ENCODE measurements at places on chromosomes 6 and 20.
A peak's percentile ranks its signal among the peaks of the same experiment; 100 is the strongest.

GRCh38 chr20:43543138-43543537 lies 15.7 kb upstream of the SGK2 start:
- H3K36me3 ChIP-seq: peaks cover 63% of the 10 kb centered on the region
- no peak overlapping the region for H3K27ac ChIP-seq
- no peaks in the 10 kb centered on the region for H3K4me1 ChIP-seq
- H3K27me3 ChIP-seq: no peaks in the 10 kb centered on the region

DNA sequence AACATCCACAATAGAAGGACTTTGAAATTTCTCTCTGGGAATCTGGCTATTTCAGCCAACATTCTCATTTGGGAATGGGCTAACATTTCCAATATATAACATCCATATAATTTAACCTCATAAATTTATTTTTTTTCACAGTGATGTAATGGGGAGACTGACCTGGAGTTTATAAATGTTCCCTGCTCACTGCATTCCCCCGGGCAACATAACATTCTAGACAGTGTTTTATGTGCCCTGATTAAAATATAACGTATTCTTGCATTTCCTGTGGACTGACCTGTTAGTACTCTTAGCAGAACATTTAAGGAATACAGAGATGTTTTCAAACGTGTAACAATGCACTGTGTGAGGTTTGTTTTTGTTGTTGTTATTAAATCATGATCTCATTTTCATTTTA lies 20.9 kb downstream of the TSHZ2 start:
- no peaks in the 10 kb centered on the region for H3K27me3 ChIP-seq
- no peaks in the 10 kb centered on the region for H3K36me3 ChIP-seq
- no peaks in the 10 kb centered on the region for H3K4me1 ChIP-seq
- no peak overlapping the region for H3K27ac ChIP-seq

DNA sequence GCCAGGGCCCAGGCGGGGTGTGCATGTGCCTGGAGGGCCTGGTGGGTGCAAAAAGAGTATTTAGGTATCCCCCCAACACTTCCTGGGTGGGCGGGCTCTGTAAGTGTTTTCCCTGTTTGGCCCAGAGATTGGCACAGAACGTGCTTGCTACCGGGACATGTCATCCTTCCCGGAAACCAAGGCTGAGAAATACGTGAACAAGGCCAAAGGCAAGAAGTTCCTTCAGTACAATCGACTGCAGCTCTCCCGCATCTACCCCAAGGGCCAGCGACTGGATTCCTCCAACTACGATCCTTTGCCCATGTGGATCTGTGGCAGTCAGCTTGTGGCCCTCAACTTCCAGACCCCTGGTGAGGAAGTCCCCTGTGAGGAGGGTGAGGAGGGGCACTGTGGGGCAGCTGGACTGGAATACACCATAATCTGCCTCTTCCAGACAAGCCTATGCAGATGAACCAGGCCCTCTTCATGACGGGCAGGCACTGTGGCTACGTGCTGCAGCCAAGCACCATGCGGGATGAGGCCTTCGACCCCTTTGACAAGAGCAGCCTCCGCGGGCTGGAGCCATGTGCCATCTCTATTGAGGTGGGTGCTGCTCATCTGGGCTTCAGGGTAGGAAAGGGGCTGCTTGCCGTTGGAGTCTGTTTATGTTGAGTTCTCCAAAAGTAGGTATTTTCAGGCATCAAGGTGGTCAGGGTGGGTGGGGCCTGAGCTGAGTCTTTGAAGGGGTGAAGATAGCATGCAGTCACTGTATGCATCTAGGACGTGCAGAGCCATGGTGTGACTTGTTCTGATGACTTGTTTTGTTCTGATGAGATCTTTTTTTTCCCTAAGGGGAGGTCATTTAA lies 35.2 kb downstream of the PLCG1 start:
- peak overlapping the region; percentile 65 for H3K27ac ChIP-seq
- H3K36me3 ChIP-seq: peaks cover 79% of the 10 kb centered on the region
- no peak overlapping the region for H3K4me3 ChIP-seq
- no peaks in the 10 kb centered on the region for H3K27me3 ChIP-seq

DNA sequence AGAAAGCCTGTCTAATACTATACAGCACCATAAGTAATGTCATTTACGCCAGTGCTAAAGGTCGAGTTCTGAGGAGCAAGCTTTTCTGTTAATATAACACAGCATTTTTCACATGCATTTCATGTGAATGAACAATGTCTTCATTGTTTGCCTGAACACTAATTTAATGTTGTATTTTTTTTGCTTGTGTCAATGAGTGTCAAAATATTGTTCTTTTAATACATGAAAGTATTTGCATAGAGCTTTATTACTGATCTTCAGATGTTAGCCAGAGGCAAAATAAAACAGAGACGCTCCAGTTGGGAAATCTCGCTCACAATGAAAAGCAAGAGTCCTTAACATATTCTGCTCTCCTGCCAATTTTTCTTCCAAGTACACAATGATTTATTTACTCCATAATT lies 151.8 kb downstream of the FOXC1 start:
- H3K27me3 ChIP-seq: no peaks in the 10 kb centered on the region
- no peak overlapping the region for H3K27ac ChIP-seq
- no peak overlapping the region for H3K4me3 ChIP-seq
- no peak for DNase-seq
- no peaks in the 10 kb centered on the region for H3K4me1 ChIP-seq

GRCh38 chr6:154752022-154752421 lies 18.8 kb downstream of the SCAF8 start:
- H3K4me1 ChIP-seq: peaks cover 41% of the 10 kb centered on the region
- H3K27ac ChIP-seq: no peak overlapping the region
- H3K36me3 ChIP-seq: no peaks in the 10 kb centered on the region

DNA sequence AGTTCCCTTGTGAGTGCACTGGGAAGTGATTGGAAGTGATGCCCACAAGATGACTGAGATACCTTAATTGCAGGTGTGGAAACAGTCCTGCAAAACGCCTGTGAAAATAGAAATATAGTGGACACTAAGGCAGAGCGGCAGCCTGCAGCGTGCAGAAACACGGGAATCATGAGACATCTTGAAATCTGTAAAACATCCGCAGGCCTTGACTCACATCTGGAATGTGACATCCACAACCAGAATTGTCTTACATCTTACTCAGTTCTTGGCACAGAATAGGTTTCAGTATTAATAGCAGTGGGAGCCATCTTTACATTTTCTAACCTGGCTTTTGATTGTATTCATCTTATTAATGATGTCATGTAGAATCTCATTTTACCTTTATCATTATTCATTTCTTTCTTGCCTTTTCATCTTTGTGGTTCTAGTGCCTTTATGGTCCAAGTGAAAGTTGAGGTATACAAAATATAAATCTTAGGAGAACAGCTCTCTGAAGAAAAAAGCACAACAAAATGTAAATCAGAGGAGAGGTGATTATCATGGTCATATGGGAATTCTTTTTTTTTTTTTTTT lies 44.6 kb downstream of the CDYL start:
- no peaks in the 10 kb centered on the region for H3K4me1 ChIP-seq
- H3K27me3 ChIP-seq: no peaks in the 10 kb centered on the region
- H3K4me3 ChIP-seq: no peak overlapping the region

GRCh38 chr20:49287555-49288249 lies 9.8 kb upstream of the ZNFX1 start:
- H3K36me3 ChIP-seq: peaks cover 56% of the 10 kb centered on the region
- DNase-seq: no peak
- H3K27ac ChIP-seq: no peak overlapping the region
- H3K4me3 ChIP-seq: no peak overlapping the region
- H3K27me3 ChIP-seq: no peaks in the 10 kb centered on the region

GRCh38 chr6:56386717-56387116 lies 139.3 kb upstream of the COL21A1 start:
- no peaks in the 10 kb centered on the region for H3K4me1 ChIP-seq
- no peak overlapping the region for H3K4me3 ChIP-seq
- H3K27me3 ChIP-seq: no peaks in the 10 kb centered on the region
- H3K27ac ChIP-seq: no peak overlapping the region

DNA sequence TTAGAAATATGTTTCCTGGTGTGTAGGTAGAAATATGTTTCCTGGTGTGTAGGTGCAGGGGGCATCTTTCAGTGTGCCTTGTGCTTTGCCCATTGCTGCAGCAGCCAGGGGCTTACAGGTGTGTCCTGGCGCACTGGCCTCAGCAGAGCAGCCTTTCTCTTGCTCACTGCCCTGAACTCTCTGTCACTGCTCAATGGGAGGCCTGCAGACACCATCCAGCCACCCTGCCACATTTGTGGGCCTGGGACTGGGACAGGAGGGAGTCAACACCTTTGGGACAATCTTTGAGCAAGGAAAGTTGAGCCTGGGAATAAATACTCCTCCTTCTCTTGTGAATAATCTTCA lies 62.4 kb upstream of the RBM24 start:
- H3K27ac ChIP-seq: no peak overlapping the region
- no peak for DNase-seq
- no peaks in the 10 kb centered on the region for H3K36me3 ChIP-seq
- H3K4me1 ChIP-seq: no peaks in the 10 kb centered on the region
- no peak overlapping the region for H3K4me3 ChIP-seq
- no peaks in the 10 kb centered on the region for H3K27me3 ChIP-seq

- peaks cover 3% of the 10 kb centered on the region for H3K27me3 ChIP-seq
- peak overlapping the region; percentile 15 for H3K4me3 ChIP-seq
- no peaks in the 10 kb centered on the region for H3K36me3 ChIP-seq
These were observed 267.9 kb downstream of the DLL1 start for GRCh38 chr6:170022827-170023619.

- no peaks in the 10 kb centered on the region for H3K36me3 ChIP-seq
- no peak for DNase-seq
- no peaks in the 10 kb centered on the region for H3K27me3 ChIP-seq
- peak overlapping the region; percentile 56 for H3K27ac ChIP-seq
- no peak overlapping the region for H3K4me3 ChIP-seq
These were observed 138.9 kb downstream of the DTNBP1 start for GRCh38 chr6:15523679-15524630.

- H3K36me3 ChIP-seq: no peaks in the 10 kb centered on the region
- H3K27me3 ChIP-seq: no peaks in the 10 kb centered on the region
- no peak overlapping the region for H3K27ac ChIP-seq
- H3K4me1 ChIP-seq: no peaks in the 10 kb centered on the region
- DNase-seq: no peak
These were observed 288.5 kb upstream of the CNR1 start for GRCh38 chr6:88454658-88455057.

DNA sequence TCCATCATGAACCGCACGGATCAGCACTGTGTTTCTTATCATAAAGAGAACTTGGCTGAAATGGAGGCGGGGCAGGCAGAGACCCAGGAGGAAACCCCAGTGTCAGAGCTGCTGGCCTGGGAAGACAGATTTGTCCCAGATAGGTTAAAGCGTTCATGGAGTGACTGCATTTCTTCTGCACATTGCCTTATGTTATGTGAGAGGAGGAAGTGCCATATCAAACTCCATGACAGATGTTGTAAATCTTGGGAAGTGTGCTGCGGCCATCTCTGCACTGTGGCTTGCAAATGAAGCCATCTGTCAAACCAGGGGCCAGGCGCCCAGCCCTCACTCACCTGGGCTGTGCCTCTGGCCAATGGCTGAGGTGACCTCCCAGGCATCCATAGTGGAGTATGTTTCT lies 163.0 kb downstream of the SLC24A3 start:
- H3K27me3 ChIP-seq: no peaks in the 10 kb centered on the region
- H3K4me3 ChIP-seq: no peak overlapping the region
- DNase-seq: no peak

- peaks cover 24% of the 10 kb centered on the region for H3K4me1 ChIP-seq
- no peaks in the 10 kb centered on the region for H3K27me3 ChIP-seq
- H3K36me3 ChIP-seq: peaks cover 29% of the 10 kb centered on the region
- no peak overlapping the region for H3K27ac ChIP-seq
These were observed 31.8 kb downstream of the ACSS1 start for GRCh38 chr20:25025986-25026605.

GRCh38 chr6:36692220-36692619 lies 5.4 kb upstream of the RAB44 start:
- H3K4me1 ChIP-seq: peaks cover 14% of the 10 kb centered on the region
- H3K27ac ChIP-seq: no peak overlapping the region
- H3K4me3 ChIP-seq: no peak overlapping the region
- H3K36me3 ChIP-seq: no peaks in the 10 kb centered on the region
- no peak for DNase-seq

GRCh38 chr6:84512391-84512790 lies 252.0 kb downstream of the TBX18 start:
- H3K4me1 ChIP-seq: no peaks in the 10 kb centered on the region
- H3K27me3 ChIP-seq: no peaks in the 10 kb centered on the region
- no peak for DNase-seq

GRCh38 chr6:11330413-11330760 lies 97.9 kb upstream of the NEDD9 start:
- no peaks in the 10 kb centered on the region for H3K27me3 ChIP-seq
- no peaks in the 10 kb centered on the region for H3K36me3 ChIP-seq
- no peak for DNase-seq
- no peaks in the 10 kb centered on the region for H3K4me1 ChIP-seq
- no peak overlapping the region for H3K27ac ChIP-seq

- H3K36me3 ChIP-seq: no peaks in the 10 kb centered on the region
- H3K27ac ChIP-seq: no peak overlapping the region
- DNase-seq: no peak
- H3K4me1 ChIP-seq: no peaks in the 10 kb centered on the region
These were observed 36.6 kb downstream of the IRF4 start for GRCh38 chr6:428047-428603.

GRCh38 chr6:159806021-159806458 lies 6.0 kb downstream of the PNLDC1 start:
- H3K36me3 ChIP-seq: peaks cover 25% of the 10 kb centered on the region
- H3K4me3 ChIP-seq: no peak overlapping the region
- H3K27me3 ChIP-seq: no peaks in the 10 kb centered on the region
- H3K27ac ChIP-seq: no peak overlapping the region
- H3K4me1 ChIP-seq: no peaks in the 10 kb centered on the region

DNA sequence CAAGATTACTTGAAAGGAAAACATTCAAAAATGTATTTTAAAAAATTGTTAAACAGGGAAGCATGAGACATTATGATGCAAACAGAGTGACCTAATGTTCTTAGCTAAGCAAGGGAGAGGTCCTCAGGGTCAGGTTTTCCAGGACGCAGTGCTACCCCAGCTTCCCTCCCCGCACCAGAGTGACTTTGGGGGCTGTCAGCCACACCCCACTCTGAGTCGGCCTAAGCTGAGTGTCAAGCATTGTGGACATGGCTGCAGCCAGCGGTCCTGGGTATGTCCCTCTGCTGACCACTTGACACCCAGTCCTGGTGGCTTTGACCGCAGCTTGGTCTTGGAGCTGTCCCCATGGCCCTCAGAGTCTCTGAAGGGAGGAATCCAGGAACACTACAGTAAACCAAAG lies 54.9 kb upstream of the CD93 start:
- H3K27me3 ChIP-seq: no peaks in the 10 kb centered on the region
- peak overlapping the region; percentile 96 for H3K27ac ChIP-seq
- peaks cover 74% of the 10 kb centered on the region for H3K4me1 ChIP-seq
- H3K4me3 ChIP-seq: no peak overlapping the region
- DNase-seq: no peak

- no peaks in the 10 kb centered on the region for H3K36me3 ChIP-seq
- H3K27ac ChIP-seq: no peak overlapping the region
- H3K27me3 ChIP-seq: no peaks in the 10 kb centered on the region
- no peak overlapping the region for H3K4me3 ChIP-seq
- H3K4me1 ChIP-seq: no peaks in the 10 kb centered on the region
These were observed 713.9 kb downstream of the COL12A1 start for GRCh38 chr6:74491844-74492374.

- H3K4me1 ChIP-seq: no peaks in the 10 kb centered on the region
- no peaks in the 10 kb centered on the region for H3K36me3 ChIP-seq
- DNase-seq: no peak
- no peak overlapping the region for H3K27ac ChIP-seq
These were observed 9.9 kb upstream of the NCR2 start for GRCh38 chr6:41325446-41326066.

GRCh38 chr6:40556023-40556422 lies 31.1 kb downstream of the LRFN2 start:
- no peaks in the 10 kb centered on the region for H3K27me3 ChIP-seq
- DNase-seq: no peak
- no peaks in the 10 kb centered on the region for H3K4me1 ChIP-seq
- H3K36me3 ChIP-seq: no peaks in the 10 kb centered on the region
- no peak overlapping the region for H3K4me3 ChIP-seq
- H3K27ac ChIP-seq: no peak overlapping the region
